ENCODE measurements at places on chromosomes 7 and 10. TPM values are rescaled to one million over a fixed set of nuclear protein-coding genes. Genes with fewer than 3 reads are reported as not detected.

- DNase-seq: peak; percentile 81
These were observed 106.2 kb downstream of the PLXDC2 start for GRCh38 chr10:19922236-19922963.

DNA sequence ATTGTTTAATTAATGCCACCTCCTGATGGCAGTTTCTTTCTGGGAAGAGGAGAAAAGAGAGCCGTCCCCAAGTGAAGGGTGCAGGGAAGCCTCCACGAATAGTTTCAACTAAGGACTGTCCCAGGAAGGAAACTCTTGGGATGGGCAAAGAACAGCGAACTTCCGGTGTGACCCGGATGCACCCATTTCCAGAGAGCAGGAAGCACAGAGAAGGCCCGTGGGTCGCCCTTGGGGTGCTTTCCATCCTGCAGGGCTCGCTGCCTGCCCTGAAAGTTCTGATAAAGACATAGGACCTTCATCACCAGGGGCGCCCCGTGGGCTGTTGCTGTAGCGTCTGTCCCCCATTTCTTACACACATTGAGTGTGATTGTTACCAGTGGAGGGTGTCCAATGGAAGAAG is 27.0 kb downstream of the GTF2I start:
- DNase-seq: no peak

- DNase-seq: peak; percentile 44
These were observed 59.2 kb downstream of the ANLN start for GRCh38 chr7:36448781-36449379.

Gene ADIRF
- total RNA-seq: 17.6 TPM

DNA sequence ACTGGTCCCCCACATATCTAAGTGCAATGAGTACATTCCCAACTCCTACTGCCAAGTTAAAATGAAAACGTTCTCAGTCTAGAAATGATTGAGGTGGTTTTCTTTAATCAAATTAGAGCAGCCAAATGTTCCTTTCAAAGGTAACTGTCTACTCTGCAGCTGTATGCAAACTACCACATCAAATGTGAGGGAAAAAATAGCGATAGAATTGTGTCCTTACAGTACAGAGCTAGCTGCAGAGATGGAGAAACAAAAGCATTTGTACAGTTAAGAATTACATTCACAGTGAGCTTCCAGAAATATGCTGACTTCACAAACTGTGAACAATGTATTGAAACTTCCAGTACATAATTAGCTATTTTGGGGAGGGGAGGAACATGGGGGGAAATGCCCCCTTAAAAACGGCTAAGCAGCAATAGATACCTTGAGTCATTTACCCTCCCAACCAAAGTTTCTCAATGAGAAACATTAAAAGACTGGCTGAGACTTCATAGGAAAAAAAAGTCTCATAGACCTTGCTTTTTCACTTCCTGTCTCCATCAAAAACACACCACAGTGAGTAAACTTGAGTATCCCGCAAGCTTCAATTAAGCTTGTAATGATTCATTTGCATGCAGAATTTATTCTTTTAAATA is 22.9 kb downstream of the CDK6 start:
- peak; percentile 75 for DNase-seq

DNA sequence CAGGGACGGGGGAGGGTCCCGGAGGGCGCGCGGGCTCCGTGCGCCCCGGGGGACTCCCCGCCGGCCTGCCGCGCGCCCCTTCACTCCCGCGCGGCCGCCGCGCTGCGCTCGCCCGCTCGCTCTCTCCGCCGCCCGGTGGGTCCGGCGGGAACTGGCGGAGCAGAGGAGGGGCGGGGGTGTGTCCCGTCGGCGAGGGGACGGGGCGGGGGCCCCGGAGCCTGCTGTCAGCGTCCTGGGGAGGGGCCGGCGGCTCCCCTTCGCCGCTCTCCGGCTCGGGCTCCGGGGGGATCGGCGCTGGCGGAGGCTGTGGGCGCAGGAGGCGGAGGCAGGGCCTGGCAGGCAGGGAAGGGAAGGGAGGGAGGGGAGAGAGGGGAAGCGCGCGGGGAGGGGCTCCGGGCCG is at the start of gene SH3PXD2A:
SH3PXD2A (minus strand) TSS at position 153 of the 400 bp plus-strand sequence. CDS start 310 bp downstream, outside the sequence.
- DNase-seq: peak; percentile 64

DNA sequence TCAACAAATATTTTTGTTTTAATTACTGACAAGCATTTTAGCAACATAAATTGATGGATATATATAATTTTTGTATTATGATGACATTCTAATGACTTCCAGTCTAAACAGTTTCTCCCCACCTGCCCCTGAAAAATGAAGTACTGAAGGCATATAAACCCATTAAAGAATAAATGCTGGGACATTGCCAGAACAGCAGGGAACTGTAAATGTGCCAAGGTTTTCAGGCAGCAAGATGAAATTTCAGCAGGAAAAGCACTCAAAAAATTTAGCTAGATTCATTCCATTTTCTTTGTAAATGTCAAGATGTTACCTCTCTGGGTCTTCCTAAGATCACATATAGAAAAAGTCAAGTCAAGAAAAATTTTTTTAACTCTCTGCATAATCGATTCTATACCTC is 11.0 kb upstream of the TLL2 start:
- DNase-seq: no peak

DNA sequence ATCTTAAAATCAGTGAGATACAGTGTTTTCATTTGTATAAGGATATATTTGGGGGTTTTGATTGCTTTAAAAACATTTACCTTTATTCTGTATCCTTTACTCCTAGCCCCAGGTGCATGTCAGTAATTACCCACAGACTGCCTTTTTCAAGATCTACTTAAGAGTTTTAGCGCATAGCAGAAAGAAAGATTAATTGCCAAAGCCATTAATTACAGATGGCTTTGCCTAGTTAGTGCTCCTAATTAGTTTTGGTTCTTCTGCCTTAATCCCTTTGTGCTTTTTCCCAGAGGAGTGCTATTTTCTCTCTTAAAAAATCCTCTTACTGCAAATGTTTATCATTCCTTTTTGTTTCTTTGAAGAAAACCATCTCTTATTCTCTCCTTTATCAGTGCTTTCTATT is 122.8 kb downstream of the MAPK8 start:
- DNase-seq: no peak

Gene WNT16
- total RNA-seq: 0.22 TPM

DNA sequence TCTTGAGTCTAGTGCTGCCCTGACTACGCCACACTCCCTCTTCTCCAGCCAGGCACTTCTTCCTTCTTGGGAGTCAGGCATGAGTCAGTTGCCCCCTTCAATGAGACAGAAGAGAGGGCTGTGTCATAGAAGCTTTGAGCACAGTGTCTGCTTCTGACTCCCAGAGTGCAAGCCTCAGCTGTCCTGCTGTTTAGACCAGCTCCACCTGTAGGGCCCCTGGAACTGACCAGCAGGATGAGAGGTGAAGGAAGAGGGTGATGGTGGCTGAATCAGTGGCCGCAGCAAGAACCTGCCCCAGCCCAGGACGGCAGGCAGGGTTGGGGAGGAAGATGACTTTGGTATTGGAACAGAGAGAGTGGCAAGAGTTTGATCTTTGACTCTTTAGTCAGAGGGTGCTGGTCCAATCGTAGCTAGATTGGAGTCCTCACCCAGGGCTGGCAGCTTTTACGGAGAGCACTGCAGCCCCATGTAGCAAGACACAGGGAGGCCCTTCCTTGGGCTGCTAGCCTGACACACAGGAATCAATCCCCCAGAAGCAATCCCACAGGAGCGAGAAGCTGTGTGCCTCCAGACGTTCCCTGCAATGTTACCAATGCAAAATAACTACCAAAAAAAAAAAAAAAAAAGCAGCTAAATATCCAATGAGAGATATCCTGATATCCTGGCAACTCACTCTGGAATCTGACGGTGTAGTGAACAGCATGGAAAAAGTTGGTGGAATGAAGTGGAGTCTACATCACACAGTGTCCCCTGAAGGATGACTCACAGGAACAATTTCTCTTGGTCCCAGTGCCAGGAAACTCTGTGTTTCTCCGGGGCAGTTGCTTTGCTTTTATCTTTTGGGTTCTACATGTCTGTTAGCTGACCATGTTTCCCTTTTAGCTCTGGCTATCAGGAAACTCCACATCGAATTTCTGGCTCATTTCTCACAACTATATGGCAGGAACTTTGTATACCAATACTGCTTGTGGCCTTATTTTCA is 6.9 kb downstream of the C10orf62 start:
- peak; percentile 96 for DNase-seq

- no peak for DNase-seq
These were observed 28.1 kb upstream of the KNDC1 start for GRCh38 chr10:133131734-133132472.

- DNase-seq: peak; percentile 29
These were observed 417.7 kb upstream of the CELF2 start for GRCh38 chr10:10600004-10600403.

DNA sequence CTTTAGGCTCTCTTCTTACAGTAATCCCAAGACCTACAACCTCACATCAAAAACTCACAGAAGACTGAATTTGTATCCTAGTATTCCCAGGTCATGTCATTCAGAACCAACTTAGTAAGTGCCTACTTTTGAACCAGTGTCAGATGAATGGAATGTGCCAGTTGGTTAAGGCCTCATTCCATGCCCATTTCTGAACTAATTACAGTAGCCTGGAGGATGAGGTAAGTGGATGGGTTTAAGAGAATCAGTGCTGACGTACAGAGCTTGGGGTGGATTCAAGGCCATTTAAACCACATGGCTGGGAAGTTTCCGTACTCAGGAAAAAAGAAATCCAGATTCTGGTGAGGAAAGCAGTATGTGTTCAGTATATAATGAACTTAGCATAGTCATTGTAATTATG is 21.9 kb upstream of the FOXP2 start:
- DNase-seq: peak; percentile 35

Gene NRCAM
- total RNA-seq: 11.0 TPM
